Ascending aorta (tissue), 2 donors: ENCODE measurements at places on chromosomes 3 and 15. TPM values are rescaled to one million over a fixed set of nuclear protein-coding genes. Genes with fewer than 3 reads are reported as not detected.

GRCh38 chr3:187936676-187937075, 191.4 kb upstream of the BCL6 start:
- no peaks in the 10 kb centered on the region for H3K4me1 ChIP-seq
- H3K4me3 ChIP-seq, result no peak overlapping the region
- H3K36me3 ChIP-seq, result no peaks in the 10 kb centered on the region
- DNase-seq, result no peak
- no peak overlapping the region for H3K27ac ChIP-seq
- no peaks in the 10 kb centered on the region for H3K27me3 ChIP-seq

- no peak overlapping the region for H3K27ac ChIP-seq
- DNase-seq, result no peak
- no peaks in the 10 kb centered on the region for H3K36me3 ChIP-seq
- no peaks in the 10 kb centered on the region for H3K27me3 ChIP-seq
- no peaks in the 10 kb centered on the region for H3K4me1 ChIP-seq
Measured at GRCh38 chr15:74413350-74414080, 20.2 kb downstream of the SEMA7A start.

Gene PRICKLE2
- total RNA-seq, result 24.7 TPM

Gene ANKRD63
- total RNA-seq, result not detected

DNA sequence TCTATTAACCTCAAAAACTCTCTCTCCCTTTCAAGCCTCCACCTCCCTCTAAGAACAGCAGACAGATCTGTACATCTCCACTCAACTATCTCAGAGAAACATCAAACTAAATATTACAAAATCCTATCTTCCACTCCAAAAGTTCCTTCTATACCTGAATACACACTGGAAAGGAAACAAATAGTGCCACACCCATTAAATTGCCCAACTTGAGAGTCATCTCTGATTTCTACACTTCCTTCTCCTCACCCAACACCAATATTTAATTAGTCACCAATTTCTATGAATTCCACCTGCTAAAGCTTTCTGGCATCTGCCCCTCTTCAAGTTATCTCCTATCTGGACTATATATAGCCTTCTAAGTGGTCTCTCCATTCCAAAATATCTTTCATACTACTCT, 65.8 kb downstream of the PEAK1 start:
- no peak for DNase-seq
- no peak overlapping the region for H3K27ac ChIP-seq
- H3K27me3 ChIP-seq, result no peaks in the 10 kb centered on the region
- no peak overlapping the region for H3K4me3 ChIP-seq

Gene GP5
- 0.11 TPM for total RNA-seq

GRCh38 chr3:187722206-187722612, 19.9 kb upstream of the RTP2 start:
- no peaks in the 10 kb centered on the region for H3K4me1 ChIP-seq
- H3K4me3 ChIP-seq, result no peak overlapping the region
- DNase-seq, result no peak
- H3K36me3 ChIP-seq, result peaks cover 69% of the 10 kb centered on the region

Gene ZPLD1
- not detected for total RNA-seq

DNA sequence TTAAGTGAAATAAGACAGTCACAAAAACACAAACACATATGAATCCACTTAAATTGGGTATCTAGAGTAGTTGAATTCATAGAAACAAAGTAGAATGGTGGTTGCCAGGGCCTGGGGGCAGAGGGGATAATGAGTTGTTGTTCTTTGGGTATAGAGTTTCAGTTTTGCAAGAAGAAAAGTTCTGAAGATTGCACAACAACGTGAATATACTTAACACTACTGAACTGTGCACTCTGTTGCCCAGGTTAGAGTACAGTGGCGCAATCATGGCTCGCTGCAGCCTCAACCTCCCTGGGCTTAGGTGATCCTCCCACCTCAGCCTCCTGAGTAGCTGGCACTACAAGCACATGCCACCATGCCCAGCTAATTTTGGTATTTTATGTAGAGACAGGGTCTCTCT, 14.9 kb downstream of the GRAMD2A start:
- H3K27ac ChIP-seq, result no peak overlapping the region
- H3K36me3 ChIP-seq, result no peaks in the 10 kb centered on the region
- H3K4me3 ChIP-seq, result no peak overlapping the region
- peaks cover 12% of the 10 kb centered on the region for H3K4me1 ChIP-seq

Gene PLA2G4D
- total RNA-seq, result not detected
